ENCODE measurements at places on chromosomes 3 and 15.

- no peak for DNase-seq
Measured at GRCh38 chr15:60076045-60076444, 71.9 kb downstream of the FOXB1 start.

GRCh38 chr3:127573912-127574311, 16.6 kb downstream of the TPRA1 start:
- DNase-seq, result no peak

DNA sequence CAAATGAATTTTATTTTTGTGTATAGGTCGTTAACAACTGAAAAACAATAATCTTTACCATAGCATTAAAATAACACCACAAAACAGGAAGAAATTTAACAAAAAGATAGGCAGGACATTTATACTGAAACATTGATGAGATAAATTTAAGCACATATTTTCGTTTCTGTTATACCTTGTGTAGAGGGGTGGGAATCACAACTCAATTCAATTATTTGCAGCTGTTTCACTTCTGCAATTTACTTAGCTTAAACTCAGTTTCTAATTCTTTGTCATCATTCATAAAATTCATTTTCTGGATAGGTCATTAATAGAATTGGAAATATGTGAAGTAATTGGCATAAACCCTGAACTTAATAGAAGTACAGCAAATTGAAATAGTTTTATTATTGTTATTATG, 42.3 kb downstream of the TP63 start:
- no peak for DNase-seq

- DNase-seq, result no peak
Measured at GRCh38 chr3:27451251-27451650, 32.9 kb downstream of the SLC4A7 start.

GRCh38 chr3:11146773-11147660, 7.3 kb upstream of the HRH1 start:
- no peak for DNase-seq

- DNase-seq, result no peak
Measured at GRCh38 chr3:98733053-98733811, 29.9 kb upstream of the ST3GAL6 start.
